NCI-H345 (cell line): ENCODE measurements at places on chromosomes 7 and 10.

DNA sequence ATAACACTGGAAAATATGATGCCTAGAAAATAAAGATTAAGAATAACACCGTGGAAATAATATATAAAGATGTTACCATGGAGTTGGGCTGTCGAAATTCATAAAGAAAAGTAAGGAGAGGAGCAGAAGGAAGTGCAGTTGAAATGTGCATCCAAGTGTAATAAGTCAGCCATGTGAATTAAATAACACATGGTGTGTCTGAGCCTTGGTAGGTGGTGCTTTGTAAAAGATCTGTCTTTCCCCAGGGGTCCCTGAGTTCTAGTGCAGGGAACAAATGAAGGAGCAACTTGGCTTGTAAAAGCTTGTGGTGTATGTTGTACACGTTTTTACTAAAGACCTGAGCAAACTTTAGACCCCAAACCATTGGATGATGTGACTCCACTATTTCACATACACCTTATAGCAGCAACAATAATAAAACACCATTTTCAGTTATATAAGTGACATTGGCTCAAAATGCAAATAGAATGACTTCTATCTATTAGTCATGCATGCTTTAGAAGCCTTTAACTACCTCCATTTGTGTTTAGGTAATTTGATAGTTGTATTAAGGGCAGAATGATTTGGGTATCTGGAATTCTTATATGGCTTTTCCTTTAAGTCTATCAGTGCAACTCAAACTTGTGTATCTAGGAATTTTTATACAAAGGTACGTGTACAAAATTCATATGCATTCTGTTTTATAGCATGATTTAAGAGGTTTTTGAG, 11.3 kb downstream of the STARD3NL start:
- DNase-seq: no peak

- DNase-seq: no peak
These were observed 33.0 kb downstream of the TMEM106B start for GRCh38 chr7:12244129-12244528.

- DNase-seq: no peak
These were observed 265.1 kb downstream of the LRMDA start for GRCh38 chr10:75696536-75696935.

DNA sequence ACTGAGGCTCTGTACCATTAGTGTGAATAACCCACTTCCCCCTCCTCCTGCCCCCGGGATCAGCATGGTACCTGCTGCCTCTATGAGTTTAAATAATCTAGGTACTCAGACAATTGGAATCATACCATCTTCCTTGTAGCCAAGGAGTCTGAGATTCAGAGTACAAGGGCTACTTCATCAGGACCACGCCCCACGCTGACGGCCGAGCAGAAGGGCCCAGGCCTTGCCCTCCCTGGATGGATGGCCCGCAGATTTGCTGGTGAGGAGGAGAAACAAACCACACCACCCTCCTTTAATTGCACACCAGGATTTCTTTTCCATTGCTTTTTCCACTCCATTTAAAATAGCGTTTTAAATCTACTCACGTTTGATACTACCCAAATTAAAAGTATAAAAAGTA, 649.9 kb upstream of the ADARB2 start:
- DNase-seq: no peak

GRCh38 chr10:92664322-92664721, 25.4 kb upstream of the HHEX start:
- DNase-seq: no peak

GRCh38 chr10:22766693-22767092, 52.3 kb upstream of the PIP4K2A start:
- DNase-seq: no peak

DNA sequence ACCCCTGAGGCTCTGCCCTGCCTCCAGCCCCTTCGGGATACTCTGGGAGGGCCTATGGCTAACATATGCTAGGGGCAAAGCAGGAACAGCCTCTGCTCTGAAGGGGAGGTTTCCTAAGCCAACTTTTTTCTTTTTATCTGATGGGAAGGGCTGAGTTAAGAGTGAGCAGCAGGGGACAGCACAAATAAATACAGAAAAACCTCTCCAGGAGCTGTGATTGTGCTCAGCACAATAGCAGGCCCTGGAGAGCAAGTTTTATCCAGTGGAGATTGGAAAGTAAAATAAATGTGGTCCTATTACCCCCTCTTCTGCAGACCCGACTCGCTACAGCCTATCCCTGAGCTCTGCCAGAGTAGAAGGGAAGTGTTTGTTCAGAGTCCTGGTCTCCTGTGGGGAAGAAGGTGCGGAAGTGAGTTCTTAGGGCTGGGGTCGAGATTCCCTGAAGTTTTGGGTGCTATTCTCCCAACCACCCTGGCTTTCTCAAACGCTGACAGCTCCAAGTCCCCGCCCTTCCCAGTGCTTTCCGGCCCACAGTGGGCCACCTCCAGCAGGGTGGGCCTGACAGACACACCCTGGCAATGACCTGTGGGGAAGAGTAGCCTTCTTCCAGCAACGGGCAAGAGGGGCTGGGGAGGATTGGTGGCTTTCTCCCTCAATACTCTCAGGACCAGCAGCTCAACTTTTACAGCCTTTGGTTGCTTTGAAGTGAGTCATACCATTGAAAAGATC, 23.0 kb upstream of the AFAP1L2 start:
- peak; percentile 57 for DNase-seq

GRCh38 chr10:74909670-74910069, 83.3 kb downstream of the KAT6B start:
- no peak for DNase-seq

DNA sequence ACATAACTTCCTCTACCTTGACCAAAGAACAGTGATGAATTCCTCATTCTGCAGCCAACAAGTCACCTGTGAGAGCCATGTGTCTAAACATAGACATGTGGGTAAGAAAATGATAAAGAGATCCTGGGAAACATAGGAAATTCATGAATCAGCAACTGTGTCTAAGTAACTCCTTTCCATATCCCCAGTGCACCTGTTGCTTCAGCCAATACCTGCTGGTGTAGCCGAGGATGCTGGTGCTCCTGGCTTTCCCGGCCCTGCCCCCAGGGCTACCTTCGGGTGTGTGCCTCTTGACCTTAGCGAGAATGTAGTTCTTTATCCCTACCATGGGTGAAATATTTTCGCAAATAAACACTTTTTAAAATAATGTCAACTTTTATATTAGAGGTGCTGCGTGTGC, 114.1 kb downstream of the OR13A1 start:
- DNase-seq: no peak
